ENCODE measurements at places on chromosomes 5 and 9. TPM values are rescaled to one million over a fixed set of nuclear protein-coding genes. Genes with fewer than 3 reads are reported as not detected.
A peak's percentile ranks its signal among the peaks of the same experiment; 100 is the strongest.

DNA sequence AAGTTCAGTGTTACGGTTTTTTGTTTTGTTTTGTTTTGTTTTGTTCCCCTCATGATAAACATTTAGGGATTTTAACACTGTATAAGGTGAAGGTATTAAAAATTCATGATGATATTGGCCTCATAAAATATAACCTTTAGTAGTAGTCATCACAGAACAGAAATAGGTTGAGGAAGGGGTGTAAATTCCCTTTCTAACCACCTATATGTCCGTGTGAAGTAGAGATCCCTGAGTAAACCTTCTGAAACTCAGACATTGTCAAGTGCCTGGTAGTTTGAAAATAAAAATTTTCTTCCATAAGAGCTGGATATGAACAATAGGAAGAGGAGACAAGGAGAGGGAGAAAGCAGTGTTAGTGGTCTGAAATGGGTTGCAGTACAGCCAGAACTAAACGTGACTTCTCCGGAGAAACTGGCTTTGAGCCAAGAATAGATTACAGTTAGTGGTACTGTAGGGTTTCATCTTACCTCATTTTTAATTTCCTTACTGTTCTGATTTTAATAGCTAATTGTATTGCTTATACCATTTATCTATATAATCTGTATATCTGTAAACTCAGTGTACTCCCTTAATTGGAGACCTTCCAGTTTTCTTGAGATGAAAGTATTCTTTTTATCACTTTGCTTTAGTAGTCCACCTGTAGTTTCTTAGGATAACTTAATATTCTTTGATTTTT, 18.3 kb downstream of the UGCG start:
- H3K27me3 ChIP-seq: no peaks in the 10 kb centered on the region
- no peaks in the 10 kb centered on the region for H3K36me3 ChIP-seq
- DNase-seq: no peak
- H3K27ac ChIP-seq: no peak overlapping the region
- peak overlapping the region; percentile 50 for H3K4me3 ChIP-seq

GRCh38 chr5:57777174-57777581, 294.6 kb upstream of the ACTBL2 start:
- DNase-seq: no peak
- no peaks in the 10 kb centered on the region for H3K36me3 ChIP-seq
- H3K4me3 ChIP-seq: no peak overlapping the region
- H3K4me1 ChIP-seq: no peaks in the 10 kb centered on the region

DNA sequence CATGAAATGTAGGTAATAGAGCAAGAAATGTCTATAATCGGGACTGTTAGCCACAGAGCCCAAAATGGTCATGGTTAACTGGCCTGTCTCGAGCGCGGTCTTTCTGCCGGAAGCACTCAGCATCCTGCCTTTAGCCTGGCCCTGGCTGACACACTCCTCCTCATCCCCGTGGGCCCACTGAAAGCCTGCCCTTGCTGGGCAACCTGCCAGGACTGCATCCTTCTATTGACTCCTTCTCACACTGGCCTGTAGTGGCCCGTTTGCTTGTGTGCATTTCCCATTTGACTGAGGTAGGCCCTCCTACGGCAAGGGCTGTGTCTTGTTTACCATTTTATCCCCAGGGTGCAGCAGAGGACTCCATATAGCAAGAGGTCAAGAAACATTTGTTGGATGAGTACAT, 215.7 kb downstream of the ATPSCKMT start:
- H3K4me1 ChIP-seq: no peaks in the 10 kb centered on the region
- H3K27ac ChIP-seq: no peak overlapping the region
- H3K36me3 ChIP-seq: no peaks in the 10 kb centered on the region
- no peak overlapping the region for H3K4me3 ChIP-seq
- no peaks in the 10 kb centered on the region for H3K27me3 ChIP-seq

GRCh38 chr9:98639133-98639532, 69.6 kb downstream of the GABBR2 start:
- H3K27me3 ChIP-seq: peaks cover 22% of the 10 kb centered on the region
- no peak for DNase-seq
- no peak overlapping the region for H3K4me3 ChIP-seq
- H3K4me1 ChIP-seq: no peaks in the 10 kb centered on the region
- no peak overlapping the region for H3K27ac ChIP-seq

Gene NOTCH1
- polyA plus RNA-seq: 1.3 TPM

DNA sequence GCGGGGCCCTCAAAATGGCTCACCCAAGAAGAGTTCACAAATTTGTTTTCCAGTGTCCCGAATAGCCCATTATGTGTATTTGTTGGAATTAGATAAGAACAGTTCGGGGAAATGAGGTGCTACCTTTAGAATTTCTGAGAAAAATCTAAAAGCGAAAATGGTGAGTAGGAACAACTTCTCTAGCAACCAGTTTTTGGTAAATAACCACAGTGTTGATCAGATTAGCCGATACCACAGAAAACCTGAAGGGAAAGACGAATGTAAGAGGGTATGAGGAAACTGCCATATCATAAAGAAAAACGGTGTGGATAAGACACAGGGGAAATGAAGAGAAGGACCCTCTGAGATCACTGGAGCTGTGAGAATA, 31.0 kb downstream of the ADAM19 start:
- peaks cover 3% of the 10 kb centered on the region for H3K27me3 ChIP-seq
- no peaks in the 10 kb centered on the region for H3K36me3 ChIP-seq
- no peaks in the 10 kb centered on the region for H3K4me1 ChIP-seq
- no peak for DNase-seq
- peak overlapping the region; percentile 78 for H3K27ac ChIP-seq

GRCh38 chr9:6439051-6439703, 26.2 kb downstream of the UHRF2 start:
- no peak for DNase-seq
- H3K27me3 ChIP-seq: no peaks in the 10 kb centered on the region
- peak overlapping the region; percentile 17 for H3K27ac ChIP-seq
- H3K4me1 ChIP-seq: peaks cover 81% of the 10 kb centered on the region
- peaks cover 21% of the 10 kb centered on the region for H3K36me3 ChIP-seq

DNA sequence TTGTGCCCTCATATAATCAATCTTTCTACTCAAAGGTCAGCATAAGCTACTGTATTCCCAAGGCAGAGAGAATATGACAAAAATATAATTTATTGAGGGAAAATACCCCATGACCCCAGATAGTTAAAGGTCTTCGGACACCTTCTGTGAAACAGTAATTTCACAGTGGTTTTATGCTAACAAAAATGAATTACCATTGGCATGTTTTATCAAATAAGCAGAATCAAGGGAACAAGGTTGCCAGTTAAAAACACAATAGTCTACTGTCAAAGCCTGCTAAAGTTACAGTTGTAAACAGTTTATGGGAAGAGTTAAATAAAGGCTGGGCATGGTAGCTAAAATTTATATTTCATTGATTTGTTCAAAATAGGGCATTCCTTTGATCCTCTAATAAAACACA, 154.3 kb downstream of the GIN1 start:
- no peak for DNase-seq
- H3K27ac ChIP-seq: no peak overlapping the region
- no peaks in the 10 kb centered on the region for H3K27me3 ChIP-seq
- H3K36me3 ChIP-seq: peaks cover 3% of the 10 kb centered on the region
- H3K4me3 ChIP-seq: no peak overlapping the region

DNA sequence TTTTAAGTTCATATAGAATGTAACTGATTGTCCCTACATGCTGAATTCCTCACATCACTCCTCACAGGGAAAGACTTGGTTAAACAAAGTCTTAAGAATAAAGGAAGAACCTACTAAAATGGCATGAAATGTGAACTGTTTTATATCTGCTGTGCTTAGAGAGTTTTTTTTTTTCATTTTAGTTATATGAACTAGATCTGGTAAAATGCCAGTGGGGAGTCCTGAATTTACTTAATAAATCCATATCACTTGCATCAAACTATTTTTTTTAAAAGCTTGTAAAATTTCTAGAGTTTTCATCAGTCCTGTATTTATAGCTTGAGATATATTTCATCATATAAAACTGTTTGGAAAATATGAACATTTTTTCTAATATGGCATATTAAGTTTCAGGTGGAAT, 1528.6 kb downstream of the EFNA5 start:
- no peaks in the 10 kb centered on the region for H3K27me3 ChIP-seq
- H3K4me3 ChIP-seq: no peak overlapping the region
- no peaks in the 10 kb centered on the region for H3K4me1 ChIP-seq
- H3K27ac ChIP-seq: no peak overlapping the region
- H3K36me3 ChIP-seq: no peaks in the 10 kb centered on the region

Gene HAVCR2
- 5.4 TPM for polyA plus RNA-seq

- H3K36me3 ChIP-seq: peaks cover 46% of the 10 kb centered on the region
- no peaks in the 10 kb centered on the region for H3K27me3 ChIP-seq
- H3K4me1 ChIP-seq: no peaks in the 10 kb centered on the region
- no peak overlapping the region for H3K27ac ChIP-seq
- DNase-seq: no peak
- H3K4me3 ChIP-seq: no peak overlapping the region
Observed at GRCh38 chr9:125942125-125942524, 195.0 kb downstream of the PBX3 start.

GRCh38 chr9:134738869-134739659, 97.5 kb downstream of the COL5A1 start:
- H3K27ac ChIP-seq: no peak overlapping the region
- H3K4me1 ChIP-seq: no peaks in the 10 kb centered on the region
- DNase-seq: peak; percentile 31
- no peak overlapping the region for H3K4me3 ChIP-seq

Gene ZNF300
- polyA plus RNA-seq: 0.89 TPM

- no peaks in the 10 kb centered on the region for H3K36me3 ChIP-seq
- H3K4me3 ChIP-seq: no peak overlapping the region
- no peaks in the 10 kb centered on the region for H3K4me1 ChIP-seq
Observed at GRCh38 chr9:87119328-87119881, 172.1 kb upstream of the GAS1 start.

DNA sequence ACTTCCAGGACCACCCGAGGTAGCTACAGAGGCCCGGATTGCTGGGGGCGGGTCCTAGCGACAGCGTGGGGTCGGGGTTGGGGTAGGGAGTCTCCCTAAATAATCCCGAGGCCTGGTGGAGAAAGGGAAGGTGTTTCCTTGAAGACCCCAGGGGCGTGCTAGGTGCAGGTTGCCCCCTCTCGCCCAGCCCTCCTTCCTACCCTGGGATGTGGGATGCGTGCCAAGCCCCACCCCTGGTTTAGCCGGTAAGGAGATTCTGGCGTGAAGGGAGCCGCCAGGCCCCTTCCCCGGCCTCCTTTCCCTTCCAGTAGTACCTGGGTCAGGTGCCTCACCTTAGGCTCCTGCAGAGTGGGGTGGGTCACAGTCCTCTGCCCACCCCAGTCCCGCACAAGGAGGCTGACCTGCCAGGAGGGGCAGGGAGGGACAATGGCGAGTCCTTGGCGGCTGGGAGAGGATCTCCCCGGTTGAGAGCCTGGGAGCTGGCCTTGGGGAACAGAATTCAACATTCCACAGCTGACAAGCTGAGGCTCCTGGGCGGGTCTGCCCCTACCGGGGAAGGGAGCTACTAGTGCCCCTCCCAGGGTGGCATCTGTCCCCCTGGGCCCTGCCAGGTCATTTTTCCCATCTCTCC, 674 bp downstream of the TSPAN17 start:
- no peaks in the 10 kb centered on the region for H3K27me3 ChIP-seq
- no peak for DNase-seq
- no peaks in the 10 kb centered on the region for H3K36me3 ChIP-seq
- peak overlapping the region; percentile 87 for H3K27ac ChIP-seq

- DNase-seq: no peak
- H3K36me3 ChIP-seq: peaks cover 42% of the 10 kb centered on the region
- H3K27me3 ChIP-seq: no peaks in the 10 kb centered on the region
- H3K27ac ChIP-seq: no peak overlapping the region
- no peak overlapping the region for H3K4me3 ChIP-seq
Observed at GRCh38 chr5:78778538-78778937, 130.0 kb upstream of the LHFPL2 start.

DNA sequence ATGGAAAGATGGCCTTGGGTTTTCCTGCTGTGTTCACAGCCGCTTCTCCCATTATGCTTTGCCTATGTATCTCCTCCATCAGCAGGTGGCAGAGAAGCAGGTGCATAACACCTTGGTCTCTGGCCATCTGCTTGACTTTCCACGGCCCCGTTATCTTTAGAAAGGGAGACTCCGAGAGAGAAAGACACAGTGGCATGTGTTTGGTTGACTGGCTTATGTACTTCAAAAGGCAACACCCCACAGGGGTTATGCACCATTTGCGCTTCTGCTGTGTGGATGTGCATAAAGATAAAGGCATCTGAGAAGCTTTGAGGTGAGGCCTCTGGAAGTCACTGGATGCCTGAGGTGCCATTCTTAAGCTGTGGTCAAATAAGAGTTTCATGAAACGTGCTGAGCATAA, 138.4 kb downstream of the EGFLAM start:
- no peak overlapping the region for H3K27ac ChIP-seq
- peaks cover 74% of the 10 kb centered on the region for H3K27me3 ChIP-seq
- no peaks in the 10 kb centered on the region for H3K4me1 ChIP-seq
- H3K4me3 ChIP-seq: no peak overlapping the region
- DNase-seq: no peak
- H3K36me3 ChIP-seq: no peaks in the 10 kb centered on the region

DNA sequence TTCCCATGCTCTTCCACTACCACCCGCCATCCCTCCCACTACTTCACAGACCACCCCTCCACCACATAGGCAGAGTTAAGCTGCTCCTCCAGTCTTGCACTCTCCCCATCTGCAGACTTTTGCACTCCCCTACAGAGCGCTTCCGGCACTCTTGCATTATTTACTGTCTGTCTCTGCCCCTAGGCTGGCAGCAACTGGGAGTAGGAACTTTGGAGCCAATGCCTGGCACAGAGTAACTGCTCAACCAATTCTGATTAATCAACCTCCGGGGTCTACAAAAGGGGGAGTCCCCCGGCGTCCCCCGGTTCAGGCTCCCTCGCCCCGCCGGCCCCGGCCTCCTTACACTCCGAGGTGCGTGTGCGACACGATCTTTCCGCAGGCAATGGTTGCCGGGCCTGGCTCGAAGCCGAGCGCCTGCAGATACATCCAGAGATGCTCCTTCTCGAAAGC, 498 bp downstream of the HAUS6 start:
- no peaks in the 10 kb centered on the region for H3K27me3 ChIP-seq
- H3K27ac ChIP-seq: peak overlapping the region; percentile 79
- H3K4me3 ChIP-seq: peak overlapping the region; percentile 92
- DNase-seq: peak; percentile 21
- H3K36me3 ChIP-seq: peaks cover 24% of the 10 kb centered on the region
- peaks cover 40% of the 10 kb centered on the region for H3K4me1 ChIP-seq

DNA sequence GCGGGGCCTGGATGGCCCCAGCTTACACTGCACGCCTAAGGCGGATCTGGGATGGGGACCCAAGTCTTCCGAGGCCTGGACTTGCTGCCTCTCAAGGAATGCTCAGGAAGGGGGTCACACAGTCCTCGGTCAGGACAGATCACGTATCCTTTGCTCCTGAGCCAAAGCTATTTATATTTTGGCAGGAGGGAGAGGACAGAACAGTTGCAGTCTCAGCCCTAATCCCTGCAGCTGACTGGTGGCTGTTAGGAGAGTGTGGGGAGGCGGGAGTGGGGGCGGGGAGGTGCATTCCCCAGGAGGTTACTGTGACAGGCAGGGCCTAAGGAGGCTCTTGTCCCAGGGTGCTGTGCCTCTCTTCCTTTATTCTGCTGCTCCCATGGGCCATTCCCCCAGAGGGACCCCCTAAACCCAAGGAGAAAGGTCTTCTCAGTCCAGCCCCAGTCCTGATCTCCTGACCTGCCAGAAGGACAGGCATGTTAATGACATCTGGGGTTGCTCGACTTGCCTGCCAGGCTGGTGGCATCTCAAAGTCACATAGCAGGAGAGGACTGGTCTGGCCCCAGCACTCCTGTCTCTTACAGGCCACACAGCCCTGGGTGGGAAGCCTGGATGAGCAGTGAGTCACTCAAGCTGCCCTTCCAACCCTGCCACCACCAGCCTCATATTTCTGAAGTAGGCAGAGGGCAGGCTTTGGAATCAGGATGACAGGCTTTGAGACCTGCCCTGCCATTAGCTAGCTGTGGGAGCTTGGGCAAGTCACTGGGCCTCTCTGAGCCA, 51.9 kb downstream of the COL27A1 start:
- H3K4me1 ChIP-seq: no peaks in the 10 kb centered on the region
- no peak overlapping the region for H3K4me3 ChIP-seq
- no peaks in the 10 kb centered on the region for H3K36me3 ChIP-seq
- no peaks in the 10 kb centered on the region for H3K27me3 ChIP-seq

- H3K27me3 ChIP-seq: peaks cover 4% of the 10 kb centered on the region
- H3K36me3 ChIP-seq: no peaks in the 10 kb centered on the region
- DNase-seq: no peak
Observed at GRCh38 chr9:111176511-111176910, 138.2 kb upstream of the LPAR1 start.

Measured in naive thymus-derived CD8-positive, alpha-beta T cell (primary cell).